ENCODE measurements at places on chromosomes 1 and 21. TPM values are rescaled to one million over a fixed set of nuclear protein-coding genes. Genes with fewer than 3 reads are reported as not detected.
A peak's percentile ranks its signal among the peaks of the same experiment; 100 is the strongest.

GRCh38 chr1:198734323-198735008 lies 95.6 kb downstream of the PTPRC start:
- H3K4me1 ChIP-seq, result no peaks in the 10 kb centered on the region
- DNase-seq, result no peak
- H3K27ac ChIP-seq, result no peak overlapping the region
- H3K36me3 ChIP-seq, result peaks cover 4% of the 10 kb centered on the region

GRCh38 chr1:234134878-234135277 lies 230.4 kb downstream of the SLC35F3 start:
- H3K4me3 ChIP-seq, result no peak overlapping the region
- H3K27ac ChIP-seq, result no peak overlapping the region
- DNase-seq, result no peak
- H3K4me1 ChIP-seq, result no peaks in the 10 kb centered on the region
- H3K27me3 ChIP-seq, result peaks cover 4% of the 10 kb centered on the region
- no peaks in the 10 kb centered on the region for H3K36me3 ChIP-seq

- H3K27ac ChIP-seq, result no peak overlapping the region
- H3K36me3 ChIP-seq, result no peaks in the 10 kb centered on the region
- H3K27me3 ChIP-seq, result no peaks in the 10 kb centered on the region
- H3K4me3 ChIP-seq, result no peak overlapping the region
- no peak for DNase-seq
These were observed 120.6 kb downstream of the ADGRL2 start for GRCh38 chr1:81921344-81921743.

Gene KRTAP10-7
- not detected for total RNA-seq

- no peaks in the 10 kb centered on the region for H3K27me3 ChIP-seq
- no peak for DNase-seq
- no peaks in the 10 kb centered on the region for H3K36me3 ChIP-seq
- H3K27ac ChIP-seq, result no peak overlapping the region
- no peak overlapping the region for H3K4me3 ChIP-seq
- no peaks in the 10 kb centered on the region for H3K4me1 ChIP-seq
These were observed 540.9 kb upstream of the ADGRL2 start for GRCh38 chr1:81259625-81260411.

DNA sequence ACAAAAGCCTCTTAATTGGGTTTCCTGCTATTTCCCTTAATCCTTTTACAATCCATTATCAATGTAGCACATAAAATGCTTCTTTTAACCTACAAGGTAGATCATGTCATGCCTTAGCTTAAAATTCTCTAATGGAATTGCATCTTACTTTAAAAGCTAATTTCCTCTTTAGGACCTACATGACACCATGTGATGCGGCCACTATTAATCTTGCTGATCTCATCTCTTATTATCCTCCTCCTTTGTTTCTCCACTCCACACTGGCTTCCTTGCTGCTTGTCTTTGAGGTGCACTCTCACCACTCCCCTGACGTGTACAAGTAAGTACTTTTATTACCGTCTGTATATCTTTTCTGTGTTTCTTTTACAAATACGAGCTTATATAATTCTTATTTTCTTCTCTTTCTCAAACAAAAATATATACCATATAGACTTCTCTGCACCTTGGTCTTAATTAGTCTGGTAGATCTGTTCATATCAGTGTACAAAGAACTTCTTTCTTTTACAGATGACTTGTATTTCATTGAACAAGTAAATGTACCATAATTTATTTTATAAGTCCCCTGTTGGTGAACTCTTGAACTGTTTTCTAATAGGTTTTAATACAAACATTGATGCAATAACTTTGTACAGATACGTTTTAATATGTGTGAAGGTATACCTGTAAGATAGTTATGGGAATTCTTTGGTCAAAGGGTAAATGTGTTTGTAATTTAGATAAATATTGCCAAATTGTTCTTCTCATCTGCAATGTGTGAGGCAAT lies 28.2 kb downstream of the GPR88 start:
- H3K36me3 ChIP-seq, result no peaks in the 10 kb centered on the region
- H3K4me1 ChIP-seq, result no peaks in the 10 kb centered on the region
- no peak overlapping the region for H3K27ac ChIP-seq
- no peak overlapping the region for H3K4me3 ChIP-seq

Gene BTBD8
- 1.8 TPM for total RNA-seq

GRCh38 chr1:197374428-197374827 lies 106.4 kb downstream of the CRB1 start:
- no peak for DNase-seq
- no peaks in the 10 kb centered on the region for H3K36me3 ChIP-seq
- no peaks in the 10 kb centered on the region for H3K27me3 ChIP-seq
- no peaks in the 10 kb centered on the region for H3K4me1 ChIP-seq
- no peak overlapping the region for H3K4me3 ChIP-seq
- H3K27ac ChIP-seq, result no peak overlapping the region

Gene INKA2
- 0.51 TPM for total RNA-seq

- no peaks in the 10 kb centered on the region for H3K27me3 ChIP-seq
- no peaks in the 10 kb centered on the region for H3K36me3 ChIP-seq
These were observed 10.0 kb downstream of the YBEY start for GRCh38 chr21:46295996-46296752.

DNA sequence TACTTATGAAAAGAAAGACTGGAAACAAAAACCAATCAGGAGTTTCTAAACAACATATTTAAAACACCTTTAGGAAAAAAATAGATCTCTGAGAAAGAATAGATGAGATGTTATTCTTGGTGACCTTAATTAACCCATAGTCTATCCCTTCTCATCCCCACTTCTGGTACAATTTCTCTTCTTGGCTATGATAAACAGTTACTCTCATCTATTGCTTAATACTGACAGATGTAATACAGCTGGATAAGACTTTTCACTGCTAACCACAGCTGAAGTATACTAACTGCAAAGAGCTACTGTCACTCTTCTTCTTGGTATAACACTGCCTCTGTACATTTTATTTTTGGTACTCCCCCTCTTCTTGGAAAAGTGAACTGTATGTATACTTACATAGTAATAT lies 15.2 kb downstream of the EXTL2 start:
- peaks cover 6% of the 10 kb centered on the region for H3K36me3 ChIP-seq
- H3K4me1 ChIP-seq, result no peaks in the 10 kb centered on the region
- no peak overlapping the region for H3K27ac ChIP-seq
- no peaks in the 10 kb centered on the region for H3K27me3 ChIP-seq

- H3K27me3 ChIP-seq, result no peaks in the 10 kb centered on the region
- no peak overlapping the region for H3K4me3 ChIP-seq
- H3K36me3 ChIP-seq, result no peaks in the 10 kb centered on the region
- H3K4me1 ChIP-seq, result no peaks in the 10 kb centered on the region
- H3K27ac ChIP-seq, result no peak overlapping the region
These were observed 43.7 kb upstream of the ATP6V1G3 start for GRCh38 chr1:198584163-198584562.

Gene AHCYL1
- total RNA-seq, result 40.7 TPM

DNA sequence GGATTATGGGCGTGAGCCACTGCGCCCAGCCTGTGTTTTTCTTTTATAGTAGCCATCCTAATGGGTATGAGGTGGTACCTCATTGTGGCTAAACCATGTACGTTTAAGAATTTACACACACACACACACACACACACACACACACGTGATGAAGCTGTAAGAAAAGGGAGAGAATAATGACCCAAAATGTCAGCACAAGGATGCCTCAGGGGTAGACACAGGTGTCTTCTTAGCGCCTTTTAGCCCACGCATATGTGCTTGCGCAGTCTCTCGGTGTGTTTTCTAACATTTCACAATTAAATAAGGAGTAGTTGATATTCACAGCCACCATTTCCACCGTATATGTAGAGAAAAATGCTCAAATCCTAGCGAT lies 782 bp upstream of the PFKL start:
- no peak for DNase-seq
- no peaks in the 10 kb centered on the region for H3K36me3 ChIP-seq
- peak overlapping the region; percentile 71 for H3K4me3 ChIP-seq
- H3K27me3 ChIP-seq, result no peaks in the 10 kb centered on the region
- peaks cover 49% of the 10 kb centered on the region for H3K4me1 ChIP-seq
- peak overlapping the region; percentile 83 for H3K27ac ChIP-seq

Gene KCNQ4
- total RNA-seq, result 0.33 TPM

Gene ANKRD65
- total RNA-seq, result 0.14 TPM

- H3K27ac ChIP-seq, result no peak overlapping the region
- H3K4me3 ChIP-seq, result no peak overlapping the region
- H3K27me3 ChIP-seq, result no peaks in the 10 kb centered on the region
- DNase-seq, result no peak
These were observed 80.6 kb downstream of the NIBAN1 start for GRCh38 chr1:184893695-184894094.

- H3K36me3 ChIP-seq, result no peaks in the 10 kb centered on the region
- H3K27me3 ChIP-seq, result no peaks in the 10 kb centered on the region
- no peaks in the 10 kb centered on the region for H3K4me1 ChIP-seq
- H3K4me3 ChIP-seq, result no peak overlapping the region
- no peak for DNase-seq
These were observed 2.0 kb downstream of the SV2A start for GRCh38 chr1:149915429-149916192.

- H3K36me3 ChIP-seq, result no peaks in the 10 kb centered on the region
- no peaks in the 10 kb centered on the region for H3K4me1 ChIP-seq
- no peak overlapping the region for H3K4me3 ChIP-seq
- no peak for DNase-seq
- H3K27me3 ChIP-seq, result no peaks in the 10 kb centered on the region
- no peak overlapping the region for H3K27ac ChIP-seq
These were observed 98.6 kb downstream of the ENAH start for GRCh38 chr1:225554216-225554812.

DNA sequence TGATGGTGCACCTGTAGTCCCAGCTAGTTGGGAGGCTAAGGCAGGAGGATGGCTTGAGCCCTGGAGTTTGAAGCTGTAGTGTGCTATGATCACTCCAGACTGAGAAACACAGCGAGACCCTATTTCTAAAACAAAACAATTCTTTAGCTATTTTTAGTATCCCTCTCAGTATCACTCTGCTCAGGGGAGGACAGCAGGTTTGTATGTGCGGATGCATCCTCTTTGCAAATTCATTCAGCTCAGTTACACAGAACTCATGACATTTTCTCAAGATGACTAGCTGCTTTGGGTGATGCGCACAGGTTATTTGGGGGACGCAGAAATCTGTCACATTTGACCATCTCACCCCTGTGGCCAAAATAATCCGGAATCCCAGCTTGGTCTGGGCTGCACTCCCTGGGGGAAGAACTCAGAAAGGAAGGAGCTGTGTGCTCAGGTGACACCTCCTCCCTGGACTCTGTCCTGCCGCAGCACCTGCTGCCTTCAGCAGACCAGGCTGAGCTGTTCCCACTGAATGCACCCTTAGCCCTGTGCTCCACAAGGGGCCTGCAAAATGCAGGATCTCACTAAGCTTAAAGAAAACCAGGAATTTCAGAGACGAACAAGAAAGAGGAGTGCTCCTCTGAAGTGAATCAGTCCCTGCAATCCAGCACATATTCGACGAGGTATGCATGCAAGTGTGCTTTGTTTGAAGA lies 89.5 kb upstream of the PGBD5 start:
- H3K4me1 ChIP-seq, result no peaks in the 10 kb centered on the region
- no peaks in the 10 kb centered on the region for H3K36me3 ChIP-seq
- H3K27ac ChIP-seq, result no peak overlapping the region
- H3K4me3 ChIP-seq, result no peak overlapping the region
- no peaks in the 10 kb centered on the region for H3K27me3 ChIP-seq

DNA sequence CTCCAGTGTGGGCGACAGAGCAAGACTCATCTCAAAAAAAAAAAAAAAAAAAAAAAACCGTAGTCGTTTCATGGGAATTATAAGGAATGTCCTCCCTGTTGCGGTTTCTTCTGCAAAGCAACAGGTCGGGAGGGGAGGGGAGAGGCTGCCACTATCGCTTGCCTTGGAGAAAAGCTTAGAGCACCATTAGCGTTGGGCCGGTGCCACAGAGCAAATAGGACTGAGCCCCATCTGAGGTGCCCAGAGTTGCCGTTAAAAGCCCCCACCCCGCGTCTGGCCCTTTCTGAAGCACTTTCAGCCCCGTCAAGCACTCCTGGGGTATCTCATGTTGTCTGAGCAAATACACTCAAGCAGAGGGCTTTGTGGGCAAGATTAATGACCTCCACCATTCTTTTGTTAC lies 2.2 kb downstream of the RIPPLY3 start:
- no peaks in the 10 kb centered on the region for H3K36me3 ChIP-seq
- H3K27ac ChIP-seq, result no peak overlapping the region
- H3K4me3 ChIP-seq, result no peak overlapping the region

Gene CHAF1B
- total RNA-seq, result 2.7 TPM

Gene ST6GALNAC5
- not detected for total RNA-seq

Gene HTR6
- not detected for total RNA-seq

Gene PIGR
- 0.09 TPM for total RNA-seq

DNA sequence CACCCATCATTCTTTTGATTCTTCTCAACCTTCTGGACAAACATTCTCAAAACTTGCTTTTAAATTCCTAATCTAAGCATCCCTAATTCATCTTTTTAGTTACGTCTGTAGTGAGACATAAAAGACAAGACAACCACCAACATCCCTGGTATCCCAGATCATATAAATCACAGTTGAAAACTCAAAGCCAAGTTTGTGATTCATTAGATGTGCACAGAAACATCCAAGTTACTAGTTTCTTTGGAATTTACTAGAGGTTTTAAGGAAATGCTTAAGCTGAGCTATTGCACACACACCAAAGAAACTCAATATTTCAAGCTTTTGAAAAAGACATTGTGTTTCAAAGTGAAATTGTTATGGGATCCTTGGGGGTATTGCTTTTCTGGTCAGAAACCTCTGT lies 47.6 kb downstream of the ATP6V1G3 start:
- H3K4me1 ChIP-seq, result no peaks in the 10 kb centered on the region
- DNase-seq, result no peak
- H3K27me3 ChIP-seq, result no peaks in the 10 kb centered on the region
- no peak overlapping the region for H3K27ac ChIP-seq

Gene MYBPH
- total RNA-seq, result 0.09 TPM

Measured in liver (tissue), 10 donors.